IMR-90 (cell line): ENCODE measurements at places on chromosomes 2 and 18. TPM values are rescaled to one million over a fixed set of nuclear protein-coding genes. Genes with fewer than 3 reads are reported as not detected.

GRCh38 chr18:62954366-62954765, 239.0 kb downstream of the PHLPP1 start:
- peak; percentile 52 for DNase-seq

- DNase-seq = no peak
Observed at GRCh38 chr2:198717451-198717850, 740.3 kb downstream of the SATB2 start.

DNA sequence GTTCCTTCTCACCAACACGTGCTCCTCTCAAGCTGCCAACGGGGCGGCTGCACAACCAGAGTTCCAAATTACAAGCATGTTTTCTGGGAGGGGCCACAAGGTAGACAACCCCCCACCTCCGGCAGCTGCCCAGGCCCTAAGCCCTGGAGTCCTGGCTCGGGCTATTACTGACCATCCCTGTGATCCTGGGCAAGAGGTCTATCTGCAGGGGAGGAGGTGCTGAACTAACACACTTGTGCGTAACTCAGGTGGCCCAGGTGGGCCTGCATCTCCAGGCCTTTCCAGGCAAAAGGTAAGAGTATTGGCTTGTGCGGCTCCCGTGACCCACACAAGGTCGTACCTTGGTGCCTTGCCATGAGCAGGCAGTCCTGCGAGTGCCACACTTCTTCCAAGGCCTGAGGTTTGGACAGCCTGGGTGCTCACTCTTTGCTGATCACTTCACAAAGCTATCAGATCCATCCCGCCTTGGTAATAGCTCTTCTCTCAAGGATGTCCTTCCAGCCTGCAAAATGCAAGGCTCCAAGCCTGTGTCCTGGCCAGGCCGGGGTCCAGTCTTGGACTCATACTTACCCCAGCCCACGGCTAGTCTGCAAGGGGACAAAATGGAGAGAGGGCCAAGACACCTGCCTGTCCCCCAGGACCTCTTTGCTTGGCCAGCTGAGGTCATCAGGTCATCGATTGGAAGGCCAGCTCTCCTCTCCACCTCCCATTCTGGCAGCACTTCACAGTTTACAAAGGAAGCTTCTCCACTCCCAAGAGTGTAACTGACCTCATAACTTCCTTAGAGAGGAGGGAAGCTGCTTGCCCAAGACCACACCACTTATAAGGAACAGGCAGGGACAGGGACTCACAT, 33.9 kb downstream of the ADRA2B start:
- no peak for DNase-seq

DNA sequence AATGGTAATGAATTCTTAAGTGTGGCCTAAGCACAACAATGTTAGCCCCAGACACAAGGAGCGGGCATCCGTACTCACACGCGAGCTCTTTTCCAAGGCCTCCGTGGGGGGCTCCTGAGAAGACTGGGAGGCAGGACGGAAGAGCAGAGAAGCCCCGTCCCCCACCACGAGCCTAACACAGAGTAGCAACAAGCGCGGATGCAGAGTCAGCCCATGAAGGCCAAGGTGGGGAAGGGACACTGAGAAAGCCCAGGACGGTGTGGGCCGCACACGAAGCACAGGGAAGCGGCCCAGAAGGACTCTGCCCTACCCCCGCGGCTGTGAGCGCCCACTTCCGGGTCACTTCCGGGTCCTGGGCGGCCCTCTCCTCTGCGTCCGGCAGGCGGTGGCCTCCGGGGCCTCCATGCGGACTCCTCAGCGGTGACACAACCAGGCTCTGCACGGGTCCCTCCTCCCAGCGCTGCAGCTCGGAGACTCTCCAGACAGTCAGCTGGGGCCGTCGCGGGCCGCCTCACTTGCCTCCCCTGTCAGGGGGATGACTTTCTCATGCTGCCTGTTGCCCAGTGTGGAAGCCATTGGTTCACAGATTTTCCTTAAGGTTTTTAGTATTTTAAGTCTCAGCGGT, 151.5 kb downstream of the MTCL1 start:
- no peak for DNase-seq

DNA sequence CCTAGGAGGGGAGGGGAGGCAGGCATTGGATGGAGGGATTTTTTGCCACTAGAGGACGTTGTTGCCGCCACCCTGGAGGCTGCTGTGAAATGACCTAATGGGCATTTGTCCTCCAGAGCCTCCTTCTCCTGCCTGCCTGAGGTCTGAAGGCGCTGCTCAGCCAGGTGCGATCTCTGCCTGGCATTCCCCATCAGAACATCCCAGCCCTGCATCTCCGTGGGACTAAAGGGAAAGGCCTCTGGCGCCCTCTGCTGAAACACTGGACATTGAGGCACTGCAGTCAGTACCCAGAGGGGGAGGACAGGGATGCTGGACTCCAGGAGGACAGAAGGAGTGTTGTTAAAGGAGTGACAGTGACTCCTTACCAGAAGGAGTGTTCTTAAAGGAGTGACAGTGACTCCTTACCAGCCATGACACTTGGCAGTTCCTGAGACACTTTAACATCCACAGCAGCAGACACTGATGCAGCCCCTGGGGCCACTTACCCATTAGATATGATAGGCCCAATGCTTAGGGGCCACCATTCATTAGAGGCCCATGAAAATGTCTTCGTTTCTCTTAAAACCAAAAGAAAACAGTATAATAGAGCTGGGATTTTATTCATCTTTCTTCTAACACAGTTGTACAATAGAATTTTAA, 17.0 kb downstream of the THNSL2 start:
- peak; percentile 21 for DNase-seq

- no peak for DNase-seq
Observed at GRCh38 chr18:10037181-10037580, 123.4 kb downstream of the VAPA start.

DNA sequence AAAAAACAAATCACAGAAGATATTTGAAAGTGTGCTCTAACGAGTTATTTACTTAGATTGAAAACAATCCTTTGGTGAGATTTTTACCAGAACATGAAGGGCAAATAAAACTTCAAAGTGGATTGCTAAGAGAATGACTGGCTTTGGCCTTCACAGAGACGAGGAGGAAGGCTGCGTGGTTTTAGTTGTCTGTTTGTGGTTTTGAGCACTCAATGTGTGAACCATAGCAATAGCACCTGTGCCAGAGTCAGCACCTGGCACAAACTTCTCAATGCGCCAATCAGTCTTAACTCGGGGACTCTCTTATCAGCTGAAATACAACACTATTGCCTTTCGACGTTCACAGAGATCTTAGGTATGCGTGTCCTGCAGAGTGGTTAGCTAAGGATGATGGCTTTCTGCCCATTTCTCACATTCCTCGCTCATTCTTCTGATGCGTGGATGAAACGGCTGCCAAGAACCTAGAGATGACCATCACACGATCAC, 70.0 kb downstream of the MBP start:
- DNase-seq = peak; percentile 48

GRCh38 chr2:74548285-74548899, 5.3 kb downstream of the LOXL3 start:
- DNase-seq = no peak

GRCh38 chr2:182355815-182356214, 71.0 kb downstream of the PDE1A start:
- peak; percentile 56 for DNase-seq

- DNase-seq = no peak
Observed at GRCh38 chr2:148990968-148991367, 47.5 kb upstream of the LYPD6B start.

GRCh38 chr2:112020561-112020960, 34.5 kb upstream of the TMEM87B start:
- DNase-seq = no peak

- no peak for DNase-seq
Observed at GRCh38 chr2:55703350-55703749, 9.7 kb upstream of the PNPT1 start.

- DNase-seq = no peak
Observed at GRCh38 chr2:110675679-110676078, 2.2 kb downstream of the BUB1 start.

DNA sequence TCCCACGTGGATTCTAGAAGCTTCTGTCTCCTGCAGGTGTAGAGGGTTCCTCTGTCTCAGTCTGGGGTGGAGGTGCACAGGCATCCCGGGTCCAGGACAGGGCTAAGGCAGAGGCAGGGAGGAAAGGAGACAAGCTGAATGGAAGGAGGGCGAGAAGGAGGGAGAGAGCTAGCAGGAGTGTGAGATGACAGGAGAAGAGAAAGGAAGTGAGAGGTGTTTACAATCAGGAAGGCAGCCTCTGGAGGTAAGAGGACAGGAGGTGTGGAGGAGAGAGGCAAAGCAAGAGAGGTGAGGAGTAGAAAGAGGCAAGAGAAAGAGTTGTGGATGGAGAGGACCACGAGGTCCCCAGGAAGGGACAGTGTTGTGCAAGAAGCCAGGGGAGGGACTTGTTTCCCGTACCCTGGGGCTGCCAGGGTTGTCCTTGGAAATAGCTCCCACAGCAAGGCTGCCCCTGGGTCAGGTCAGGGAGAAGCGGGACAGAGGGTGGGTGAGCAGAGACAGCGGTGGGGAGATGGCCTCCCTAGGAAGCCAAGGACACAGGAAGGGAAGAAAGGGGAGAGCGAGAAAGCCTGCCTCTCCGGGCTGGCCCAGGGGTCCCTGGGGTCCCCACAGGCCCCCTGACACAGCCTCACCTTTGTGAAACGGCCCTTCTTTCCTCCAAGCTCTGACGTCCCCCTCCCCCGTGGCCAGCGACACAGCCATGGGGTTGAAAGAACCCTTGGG, 136.9 kb downstream of the CYP26B1 start:
- DNase-seq = no peak

GRCh38 chr2:237218756-237219155, 133.1 kb downstream of the COPS8 start:
- DNase-seq = no peak

DNA sequence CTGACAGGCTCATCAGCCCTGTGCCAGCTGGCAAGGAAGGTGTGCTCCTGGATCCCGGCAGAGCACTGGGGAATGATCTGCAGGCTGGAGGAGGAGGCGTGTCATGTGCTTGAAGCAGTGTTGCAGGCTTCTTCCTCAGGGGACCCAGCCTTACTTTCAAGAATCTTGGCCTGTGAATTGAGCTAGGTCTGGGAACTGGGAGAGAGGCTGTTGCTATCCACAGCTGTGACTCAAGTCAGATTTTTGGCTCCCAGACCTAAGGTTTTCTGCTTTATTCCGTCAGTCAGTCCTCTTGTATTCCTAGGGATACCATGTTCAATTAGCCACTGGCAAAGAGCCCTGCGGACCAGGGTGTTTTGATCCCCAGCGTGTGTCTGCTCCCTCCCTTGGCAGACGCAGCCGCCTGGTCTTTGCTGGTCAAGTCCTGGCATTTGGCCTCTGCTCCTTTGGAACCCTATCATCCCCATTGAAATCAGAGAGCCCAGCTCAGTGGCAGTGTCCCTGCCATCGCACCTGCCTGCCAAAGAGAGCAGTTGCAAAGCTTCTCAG, 32.4 kb downstream of the ASB1 start:
- peak; percentile 46 for DNase-seq

DNA sequence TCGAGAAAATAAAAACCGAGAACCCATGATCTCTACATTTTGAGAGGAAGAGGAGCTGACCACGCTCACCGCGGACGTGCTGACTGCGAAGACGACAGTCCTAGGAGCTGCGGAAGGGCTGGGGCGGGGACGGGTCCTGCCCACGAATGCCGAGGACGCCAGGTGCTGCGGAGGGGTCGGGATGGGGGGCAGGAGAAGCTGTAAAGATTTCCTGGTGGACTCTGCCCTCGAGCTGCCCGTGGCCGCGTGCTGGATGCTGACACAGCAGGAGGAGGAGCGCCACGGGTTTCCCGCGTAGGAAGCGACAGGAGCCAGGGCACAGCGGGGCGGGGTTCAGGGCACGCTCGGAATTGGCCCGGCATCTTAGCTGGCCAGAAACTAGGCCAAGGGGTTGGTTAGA, 22.2 kb downstream of the ZSCAN30 start:
- DNase-seq = no peak

DNA sequence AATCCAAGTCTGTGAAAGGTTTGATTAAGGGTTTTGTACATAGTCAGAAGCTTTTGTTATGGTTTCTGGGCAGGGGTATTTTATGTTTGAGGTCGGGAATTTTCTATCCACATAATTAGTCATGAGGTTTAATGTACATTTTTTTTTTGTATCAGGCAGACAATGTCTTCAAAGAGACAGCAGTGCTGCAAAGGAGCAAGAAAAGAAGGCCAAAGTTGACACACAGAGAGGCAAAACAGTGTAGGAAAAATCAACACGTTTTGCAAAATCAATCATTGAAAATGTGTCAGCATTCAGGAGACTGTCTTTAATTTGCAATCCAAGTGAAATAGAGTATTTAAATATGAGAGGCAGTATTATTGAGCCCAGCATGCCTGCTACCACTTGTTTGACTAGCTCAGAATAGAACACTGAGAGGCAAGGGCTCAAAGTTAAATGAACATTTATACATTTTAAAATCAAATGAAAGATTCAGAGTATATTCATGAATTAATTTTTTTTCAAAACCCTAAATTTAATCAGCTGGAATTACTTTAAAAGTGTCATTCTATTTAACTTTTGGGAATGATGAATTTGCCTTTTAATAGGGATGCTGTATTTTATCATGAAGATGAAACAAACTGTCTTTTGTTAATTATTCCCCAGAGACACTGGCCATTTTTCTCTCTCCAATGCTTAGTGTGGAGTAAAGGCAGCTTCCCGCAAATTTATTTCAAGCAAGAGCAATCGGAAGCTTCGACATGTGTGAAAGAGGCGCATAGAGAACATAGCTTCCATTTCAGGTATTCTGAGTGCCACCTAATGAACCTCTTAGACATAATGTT, 11.3 kb downstream of the VRK2 start:
- no peak for DNase-seq

DNA sequence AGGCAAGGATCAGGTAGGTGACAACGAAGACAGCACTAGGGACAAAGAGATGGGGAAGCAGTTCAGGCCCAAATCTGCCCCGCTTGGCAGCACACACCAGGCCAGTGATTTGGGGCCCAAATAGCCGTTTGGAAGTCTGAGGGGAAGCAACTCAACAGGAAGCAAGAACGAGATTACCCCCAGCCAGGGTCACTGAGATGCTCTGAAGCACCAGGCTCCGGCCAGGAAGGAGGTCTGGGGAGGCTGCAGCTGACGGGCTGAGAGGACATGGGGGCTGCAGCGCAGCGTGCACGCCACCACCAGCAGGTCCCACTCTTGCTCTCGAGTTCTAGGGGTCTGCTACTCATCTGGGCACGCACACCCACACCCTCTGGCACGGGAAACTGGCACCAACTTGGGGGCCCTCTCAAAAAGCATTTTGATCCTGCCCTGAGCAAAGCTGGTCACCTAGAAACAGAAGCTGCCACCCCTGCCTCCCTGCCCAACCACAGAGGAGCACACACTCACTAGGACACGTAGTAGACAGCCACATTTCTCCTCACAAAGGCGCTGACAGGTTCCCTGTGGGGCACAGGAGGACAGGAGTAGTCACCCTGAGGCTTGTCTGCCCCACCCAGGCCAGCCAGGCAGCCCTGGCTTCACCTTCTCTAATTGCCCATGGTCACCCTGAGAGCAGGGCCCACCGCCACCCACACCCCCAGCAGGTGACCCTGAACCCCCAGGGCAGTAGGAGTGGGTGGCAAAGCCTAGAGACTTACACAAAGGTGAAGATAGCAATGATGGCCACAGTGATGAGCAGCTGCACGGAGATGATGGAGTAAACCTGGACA, 8.4 kb downstream of the PNKD start:
- DNase-seq = no peak

- peak; percentile 32 for DNase-seq
Observed at GRCh38 chr18:77000527-77000926, 132.1 kb downstream of the MBP start.

The FTCDNL1 gene
- polyA plus RNA-seq = 0.21 TPM in 1 of 2 replicates, not detected in the other

The PGAP1 gene
- polyA plus RNA-seq = 1.2 and 1.9 TPM in 2 replicates

The HEATR5B gene
- 7.6 and 8.3 TPM in 2 replicates for polyA plus RNA-seq

The RBM45 gene
- 8.6 and 10.3 TPM in 2 replicates for polyA plus RNA-seq

The XDH gene
- polyA plus RNA-seq = 0.46 and 0.80 TPM in 2 replicates

The TDRD15 gene
- polyA plus RNA-seq = not detected in 2 replicates

The DAPL1 gene
- not detected in 2 replicates for polyA plus RNA-seq

The GPR39 gene
- 4.4 and 5.4 TPM in 2 replicates for polyA plus RNA-seq

The PSMA8 gene
- not detected in 2 replicates for polyA plus RNA-seq

The FOXD4L1 gene
- not detected in 2 replicates for polyA plus RNA-seq

The POTEI gene
- not detected in 2 replicates for polyA plus RNA-seq

The RPRM gene
- not detected in 2 replicates for polyA plus RNA-seq
